ENCODE measurements at places on chromosomes 1 and 21.

DNA sequence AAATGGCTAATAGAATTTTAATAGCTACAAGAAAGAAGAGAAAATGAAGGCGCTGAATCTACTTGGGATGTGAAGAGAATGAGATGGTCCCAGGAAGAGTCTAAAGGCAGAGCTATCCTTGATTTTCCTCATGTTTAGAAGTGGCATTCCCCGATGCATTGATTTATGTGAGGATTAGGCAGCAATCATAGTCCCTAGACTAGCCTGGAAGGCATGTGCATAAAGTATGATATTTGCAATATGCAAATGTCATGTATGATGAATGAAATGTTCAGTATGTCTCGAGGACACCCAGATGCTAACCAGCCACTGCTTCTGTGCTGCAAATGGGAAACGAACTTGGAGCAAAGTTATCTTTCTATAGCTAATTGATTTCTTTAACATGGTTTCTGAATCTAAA is 641.5 kb upstream of the PLXNA2 start:
- DNase-seq: no peak

- DNase-seq: no peak
Observed at GRCh38 chr1:23407016-23407630, 17.4 kb downstream of the TCEA3 start.

DNA sequence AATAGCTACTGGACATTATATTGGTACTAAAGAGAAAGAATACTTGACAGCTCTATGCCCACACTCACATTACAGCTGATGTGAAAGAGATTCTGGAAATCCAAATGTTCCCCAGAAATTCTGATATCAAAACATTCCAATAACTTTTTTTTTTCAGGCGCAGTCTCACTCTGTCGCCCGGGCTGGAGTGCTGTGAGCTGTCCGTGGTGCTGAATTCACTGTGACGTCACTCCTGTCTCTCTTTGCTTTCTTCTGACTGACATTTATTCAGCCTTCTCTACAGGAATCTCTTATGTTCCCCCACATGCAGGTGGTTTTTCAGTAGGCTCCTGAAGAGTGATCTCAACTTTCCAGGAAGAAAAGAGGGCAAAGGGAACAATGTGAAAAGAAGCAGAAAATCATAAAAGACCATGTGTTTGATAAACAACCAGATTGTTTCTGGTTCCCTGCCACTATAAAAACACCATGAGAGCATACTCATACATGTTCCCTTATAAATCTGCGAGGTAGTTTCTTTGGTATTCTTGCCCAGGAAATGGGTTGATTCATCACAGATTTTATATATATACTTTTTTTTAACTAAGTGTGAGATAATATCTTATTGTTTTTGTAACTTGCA is 6.2 kb downstream of the S100A7A start:
- DNase-seq: peak; percentile 9

GRCh38 chr1:23283667-23284602 is 60.1 kb downstream of the HNRNPR start:
- DNase-seq: no peak

- DNase-seq: no peak
Observed at GRCh38 chr1:115062542-115063004, 26.7 kb downstream of the TSPAN2 start.

- DNase-seq: no peak
Observed at GRCh38 chr1:9174243-9174642, 45.3 kb upstream of the GPR157 start.

GRCh38 chr1:64112281-64112680 is 91.1 kb upstream of the UBE2U start:
- no peak for DNase-seq

DNA sequence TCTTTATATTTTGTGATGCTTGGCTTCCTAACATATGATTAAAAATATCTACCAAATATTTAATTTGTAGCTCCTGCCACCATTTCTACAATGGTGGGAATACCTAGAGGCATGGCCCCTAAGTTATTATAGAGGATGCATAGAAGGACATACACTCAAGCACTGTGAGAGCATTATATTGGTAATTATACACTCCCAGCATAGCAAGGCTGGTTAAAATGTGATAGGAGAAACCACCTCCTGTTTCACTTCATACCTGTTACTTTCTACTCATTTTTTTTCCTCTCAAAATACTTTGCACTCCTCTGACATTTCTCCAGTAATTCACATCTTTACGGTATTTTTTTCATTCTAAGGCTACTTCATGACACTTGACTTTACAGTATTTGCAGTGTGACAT is 92.9 kb downstream of the HS2ST1 start:
- DNase-seq: no peak

DNA sequence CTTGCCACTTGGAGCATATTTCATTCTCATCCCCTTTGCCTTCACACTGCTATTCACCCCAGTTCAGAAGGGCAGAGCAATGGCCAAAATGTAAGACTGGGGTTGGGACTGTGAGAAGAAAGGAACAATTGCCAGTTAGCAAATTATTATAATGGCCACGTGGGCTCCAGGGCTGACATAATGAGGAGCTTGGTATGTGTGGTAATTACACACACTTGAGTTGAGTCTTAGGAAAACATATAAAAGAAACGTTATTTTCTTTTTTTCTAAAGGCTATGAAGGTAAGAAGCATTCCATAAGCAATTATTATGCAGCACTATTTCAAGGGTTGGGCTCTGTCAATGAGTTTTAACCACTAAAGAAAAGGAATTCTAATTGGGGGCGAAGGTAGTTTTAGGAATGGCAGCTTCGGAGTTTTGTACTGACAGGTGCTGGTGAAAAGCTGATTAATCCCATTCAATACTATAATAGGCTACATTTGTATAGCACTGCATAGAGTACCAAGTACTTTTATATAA is 32.5 kb upstream of the BCL10 start:
- no peak for DNase-seq
